ENCODE measurements at places on chromosomes 3 and 15.

DNA sequence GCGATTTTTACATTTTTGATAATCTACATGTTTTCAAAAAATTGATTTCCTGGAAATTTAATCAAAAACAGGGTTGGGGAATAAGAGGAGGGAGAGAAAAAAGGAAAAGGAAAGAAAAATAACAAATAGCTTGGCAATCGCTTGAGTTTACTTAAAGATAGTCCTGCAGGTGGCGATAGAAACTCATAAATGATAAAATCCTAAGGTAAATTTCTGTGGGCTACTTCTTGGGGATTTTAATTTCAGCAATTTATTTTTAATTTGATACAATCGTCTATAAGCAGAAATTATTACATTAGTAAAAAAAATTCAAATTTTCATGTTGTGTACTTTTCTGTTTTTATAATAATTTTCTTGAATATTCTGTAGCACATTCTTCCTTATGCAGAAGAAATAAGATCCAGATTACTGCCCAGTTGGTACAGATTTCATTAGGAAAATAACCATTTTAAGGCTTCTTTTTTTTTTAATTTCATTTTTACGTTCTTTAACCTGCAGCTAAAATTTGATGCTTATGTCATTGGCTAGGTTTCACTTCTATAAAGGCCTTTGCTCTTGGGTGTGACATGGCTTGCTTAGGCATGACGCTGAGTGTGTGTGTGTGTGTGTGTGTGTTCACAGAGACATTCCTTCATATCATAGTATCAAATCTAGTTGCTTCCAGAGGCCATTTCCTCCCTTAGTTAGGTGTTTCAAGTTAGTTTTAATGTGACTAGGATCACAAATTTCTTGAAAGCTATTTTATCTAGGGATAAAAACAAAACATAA lies 181.8 kb downstream of the MCTP2 start:
- DNase-seq: peak; percentile 27

GRCh38 chr3:105829229-105829628 lies 39.6 kb downstream of the CBLB start:
- no peak for DNase-seq

DNA sequence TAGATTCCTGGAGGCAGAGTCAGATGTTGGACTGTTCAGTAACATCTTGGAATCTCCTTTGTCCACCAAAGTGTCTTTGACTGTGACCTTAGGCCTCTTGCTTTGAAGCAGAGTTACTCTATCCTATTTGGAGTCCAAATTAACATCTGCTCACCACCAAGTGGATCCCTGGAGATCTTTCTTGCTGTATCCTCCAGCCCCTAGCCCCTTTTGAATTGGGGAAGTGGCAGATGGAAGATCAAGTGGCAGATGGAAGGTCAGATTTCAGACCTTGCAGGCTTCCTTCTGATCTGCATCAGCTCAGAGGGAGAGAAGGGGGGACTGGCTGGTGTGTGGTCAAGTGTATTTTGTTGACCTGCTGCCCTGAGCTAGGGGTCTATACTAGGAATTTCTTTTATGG lies 125.0 kb upstream of the ROPN1 start:
- DNase-seq: no peak

DNA sequence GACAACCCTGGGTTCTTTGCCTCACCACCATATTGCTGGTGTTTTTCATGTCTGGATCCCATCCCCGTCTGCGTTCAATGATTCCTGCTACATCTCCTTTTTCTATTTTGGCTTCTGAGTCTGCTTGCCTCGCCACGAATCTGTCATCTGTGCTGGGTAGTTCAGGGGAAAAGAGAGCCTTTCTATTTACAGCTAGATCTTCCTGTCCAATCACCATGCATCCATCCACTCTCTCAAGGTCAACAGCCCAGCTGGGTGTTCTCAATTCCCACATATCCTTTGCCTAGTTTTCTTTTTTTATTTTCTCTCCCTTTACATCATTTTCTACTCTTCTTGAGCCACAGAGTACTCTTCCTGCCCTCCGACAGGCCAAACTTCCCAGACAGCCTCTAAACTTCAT lies 104.8 kb upstream of the RAD18 start:
- DNase-seq: no peak

- peak; percentile 23 for DNase-seq
Measured at GRCh38 chr3:194275291-194275690, 75.8 kb downstream of the CPN2 start.

GRCh38 chr15:52013151-52013791 lies 5.7 kb upstream of the MAPK6 start:
- DNase-seq: peak; percentile 32

DNA sequence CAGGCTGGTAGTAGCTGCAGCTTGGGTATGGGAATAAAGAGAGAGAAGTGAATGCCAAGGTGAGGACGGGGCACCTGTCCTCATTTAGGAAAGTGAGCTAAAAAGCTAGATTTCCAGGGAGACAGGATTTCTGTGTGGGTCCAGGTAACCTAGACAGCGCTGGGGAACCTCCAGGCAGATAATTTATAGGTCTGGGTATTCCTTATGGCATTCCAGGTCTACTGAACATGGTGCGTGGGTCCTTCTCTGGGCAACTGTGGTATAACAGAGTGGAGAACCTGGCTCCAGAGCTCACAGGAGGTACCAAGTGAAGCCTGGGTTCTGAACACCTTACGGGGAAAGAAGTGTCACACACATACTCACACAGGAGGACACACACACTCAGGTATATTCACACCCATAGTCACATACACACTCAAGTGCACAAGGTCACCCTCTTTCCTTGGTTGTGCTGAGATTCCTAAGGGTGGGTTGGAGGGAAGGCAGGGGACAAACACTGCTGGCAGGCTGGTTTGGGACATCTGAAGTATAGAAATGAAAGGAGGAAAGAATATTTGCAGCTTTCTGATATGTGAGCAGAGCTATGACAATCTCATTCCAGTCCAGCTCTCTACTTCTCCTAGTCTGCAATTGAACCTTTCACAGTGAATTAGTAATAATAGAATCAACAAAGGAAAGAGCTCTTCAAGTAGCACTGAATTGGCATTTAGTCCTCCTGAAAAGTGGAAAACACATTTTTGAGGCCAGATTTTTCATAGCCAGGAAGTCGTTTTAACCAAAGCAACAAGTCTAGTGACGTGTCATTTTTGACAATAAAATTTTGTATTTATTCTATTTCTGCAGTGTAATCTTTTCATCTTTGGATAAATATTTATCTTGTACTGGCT lies 37.4 kb upstream of the ITGA11 start:
- no peak for DNase-seq

DNA sequence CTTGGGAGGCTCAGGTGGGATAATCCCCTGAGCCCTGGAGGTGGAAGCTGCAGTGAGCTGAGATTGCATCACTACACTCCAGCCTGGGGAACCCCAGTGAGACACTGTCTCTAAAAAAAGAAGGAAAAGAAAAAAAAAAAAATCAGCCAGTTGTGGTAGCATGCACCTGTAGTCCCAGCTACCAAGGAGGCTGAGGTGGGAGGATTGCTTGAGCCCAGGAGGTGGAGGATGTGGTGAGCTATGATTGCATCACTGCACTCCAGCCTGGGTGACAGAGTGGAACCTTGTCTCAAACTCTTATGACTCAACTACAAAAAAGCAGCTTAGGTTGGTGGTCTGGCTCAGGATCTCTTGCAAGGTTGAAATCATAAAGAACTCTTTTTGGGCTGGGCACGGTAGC lies 19.3 kb upstream of the GPX1 start:
- peak; percentile 48 for DNase-seq

- peak; percentile 45 for DNase-seq
Measured at GRCh38 chr3:117893001-117893400, 1141.6 kb downstream of the IGSF11 start.

DNA sequence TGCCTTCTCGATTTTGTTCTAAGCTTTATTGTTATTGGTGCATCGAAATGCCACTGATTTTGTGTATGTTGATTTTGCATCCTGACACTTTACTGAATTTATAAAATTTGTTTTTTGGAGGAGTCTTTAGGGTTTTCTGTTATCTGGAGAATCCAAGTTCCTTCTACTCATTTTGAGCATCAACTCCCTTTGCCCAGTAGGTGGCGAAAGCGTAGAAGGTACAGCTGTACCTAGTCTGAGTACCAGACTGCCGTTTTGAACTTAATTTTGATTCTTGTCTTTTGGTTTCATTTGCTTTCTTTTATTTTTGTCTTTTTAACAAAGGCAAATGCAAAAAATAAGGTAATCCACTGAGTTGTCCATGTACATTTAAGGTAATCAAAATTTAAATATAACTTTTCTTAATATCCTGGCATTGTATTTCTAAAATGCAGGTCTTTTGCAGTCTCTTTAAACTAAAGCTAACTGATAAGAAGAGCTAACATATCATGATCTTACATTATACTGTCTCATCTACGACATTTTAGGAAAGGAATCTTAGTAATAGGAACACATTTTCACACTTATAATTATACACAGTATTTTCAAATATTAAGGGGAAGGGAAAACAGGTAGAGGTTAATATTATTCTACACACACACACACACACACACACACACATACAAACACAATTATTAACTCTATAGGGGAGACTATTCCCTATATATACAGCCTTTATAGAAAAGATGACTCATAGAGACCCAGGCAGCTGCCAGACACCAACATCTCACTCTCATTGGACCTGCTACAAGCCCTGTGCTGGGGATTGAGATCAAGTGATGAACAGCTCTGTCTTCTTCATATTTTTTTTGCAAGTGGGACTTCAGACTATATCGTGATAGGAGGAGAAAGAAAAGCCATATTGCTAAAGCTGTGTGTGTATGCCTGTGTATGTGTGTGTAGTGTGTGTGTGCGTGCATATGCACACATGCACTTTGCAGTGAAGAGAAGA lies 71.8 kb downstream of the SYNPR start:
- peak; percentile 84 for DNase-seq

DNA sequence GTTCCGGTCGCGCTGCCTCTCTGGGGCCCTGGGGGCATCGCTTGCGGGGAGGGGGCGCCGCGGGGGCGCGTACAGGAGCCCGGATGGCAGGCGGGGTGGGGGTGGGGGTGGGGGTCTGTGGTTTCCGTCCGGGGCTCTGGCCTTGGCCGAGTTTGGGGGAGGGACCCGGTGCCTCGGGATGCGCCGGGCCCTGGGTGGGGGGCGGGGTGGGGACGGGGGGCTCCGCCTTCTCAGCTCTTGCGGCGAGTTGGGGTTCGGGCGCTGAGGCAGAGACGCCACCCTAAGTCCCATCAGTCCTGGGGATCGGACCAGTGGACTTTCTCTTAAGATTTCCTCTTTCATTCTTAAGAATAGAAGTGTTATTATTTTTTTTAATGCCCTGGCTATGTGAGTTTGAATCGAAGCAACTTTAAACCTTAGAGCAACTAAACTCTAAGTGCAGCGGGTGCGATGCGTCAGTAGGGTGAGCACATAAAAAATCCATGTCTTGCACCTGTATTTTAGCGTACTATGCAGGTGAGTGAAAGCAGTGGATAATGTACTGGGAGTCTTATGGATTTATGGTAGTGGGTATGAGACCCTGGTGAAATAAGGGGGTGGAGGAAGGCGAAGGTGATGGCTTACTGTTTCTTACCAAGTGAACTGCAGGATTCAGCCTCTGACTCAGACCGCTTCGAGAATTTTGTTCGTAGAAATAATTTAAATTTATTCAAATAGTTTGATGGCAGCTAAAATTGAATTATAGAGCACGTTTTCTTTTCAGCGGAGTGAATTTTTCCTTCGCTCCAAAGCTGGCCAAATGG lies 762 bp downstream of the CTNNB1 start:
- DNase-seq: peak; percentile 33

DNA sequence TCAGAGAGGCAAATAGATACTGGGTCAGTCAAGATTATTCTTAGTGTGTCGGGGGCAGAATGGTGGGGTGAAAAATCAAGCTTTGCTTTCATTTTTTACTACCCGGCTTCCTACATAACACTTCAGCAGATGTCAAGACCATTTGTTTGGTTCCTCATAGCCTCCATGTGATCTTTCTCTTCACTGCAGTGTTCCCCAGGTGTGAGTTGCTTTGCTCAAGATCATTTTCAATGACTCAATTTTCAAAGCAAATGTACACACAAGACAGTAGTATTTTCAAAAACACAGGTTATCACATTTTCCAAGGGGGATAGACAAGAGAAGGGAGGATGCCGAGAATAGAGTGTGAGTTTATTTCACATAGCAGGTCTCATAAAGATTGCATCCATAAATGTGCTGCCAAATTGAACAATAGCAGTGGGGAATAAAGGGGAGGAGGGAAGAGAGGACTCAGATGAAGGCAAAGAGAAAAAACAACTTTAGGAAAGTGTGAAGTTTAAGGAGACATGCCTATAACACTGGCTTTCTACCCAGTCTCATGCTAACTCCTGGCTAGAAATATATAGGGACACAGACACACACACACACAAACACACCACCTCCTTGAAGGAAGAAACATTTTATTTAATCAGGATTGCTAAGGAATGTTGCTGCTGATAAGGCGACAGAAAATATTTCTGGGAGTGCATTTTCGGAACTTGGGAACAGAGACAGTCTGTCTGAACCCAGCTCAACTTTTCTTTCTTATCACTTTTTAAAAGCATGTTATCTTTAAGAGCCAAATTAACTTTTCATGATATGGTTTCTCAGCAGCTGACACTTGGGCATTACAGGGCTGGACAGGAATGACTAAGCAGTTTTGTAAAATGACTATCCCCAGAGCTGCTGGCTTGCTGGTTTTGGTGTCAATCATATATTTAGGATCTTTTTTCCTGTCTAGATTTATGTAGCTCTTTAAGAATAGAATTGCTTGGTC lies 402.4 kb downstream of the RBMS3 start:
- DNase-seq: peak; percentile 95

GRCh38 chr3:14519406-14519805 lies 20.7 kb downstream of the GRIP2 start:
- no peak for DNase-seq

DNA sequence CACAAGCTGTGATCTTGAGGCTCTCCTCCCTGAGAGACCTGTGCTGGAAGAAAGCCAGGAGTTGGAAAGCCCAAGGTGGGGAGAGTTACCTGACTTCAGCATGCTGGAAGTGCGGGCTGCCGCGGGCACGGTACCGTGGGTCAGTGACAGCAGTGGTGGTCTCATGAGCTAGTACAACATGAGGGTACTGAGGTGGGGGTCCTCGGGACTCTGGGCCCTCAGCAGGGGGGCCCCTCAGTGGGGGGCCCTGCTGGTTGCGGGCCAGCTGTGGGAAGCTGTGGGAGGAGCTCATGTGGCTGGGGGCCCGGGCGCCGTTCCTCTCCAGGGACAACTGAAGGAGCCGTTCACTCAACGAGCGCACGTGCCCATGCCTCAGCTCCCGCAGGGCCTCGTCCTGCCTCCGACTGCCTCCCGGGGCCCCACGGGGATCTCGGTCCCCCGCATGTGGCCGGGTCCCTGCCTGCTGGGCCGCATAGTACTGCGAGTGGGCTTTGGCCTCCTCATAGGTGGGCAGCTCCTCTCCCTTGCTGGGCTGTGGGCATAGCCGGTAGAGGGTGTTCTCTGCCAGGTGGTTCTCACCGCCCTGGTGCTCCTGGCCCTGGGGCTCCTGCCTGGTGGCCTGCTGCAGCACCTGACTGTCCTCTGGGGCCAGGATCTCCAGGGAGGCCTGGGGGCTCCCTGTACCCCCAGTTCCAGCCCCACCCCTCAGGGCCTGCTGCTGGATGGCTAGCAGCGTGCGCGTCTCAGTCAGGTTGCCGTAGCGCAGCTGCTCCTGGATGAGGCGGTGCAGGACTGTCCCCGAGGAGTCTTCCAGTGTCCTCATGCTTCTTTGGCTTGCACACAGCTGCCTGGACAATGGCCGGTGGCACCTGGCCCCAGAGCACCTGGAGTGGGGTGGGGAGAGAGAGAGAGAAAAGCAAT lies 3.4 kb downstream of the AMOTL2 start:
- DNase-seq: no peak

GRCh38 chr3:99753268-99753975 lies 64.2 kb upstream of the CMSS1 start:
- DNase-seq: peak; percentile 94

Measured in fibroblast of the aortic adventitia (primary cell).